ENCODE measurements at places on chromosomes 3 and 15.

DNA sequence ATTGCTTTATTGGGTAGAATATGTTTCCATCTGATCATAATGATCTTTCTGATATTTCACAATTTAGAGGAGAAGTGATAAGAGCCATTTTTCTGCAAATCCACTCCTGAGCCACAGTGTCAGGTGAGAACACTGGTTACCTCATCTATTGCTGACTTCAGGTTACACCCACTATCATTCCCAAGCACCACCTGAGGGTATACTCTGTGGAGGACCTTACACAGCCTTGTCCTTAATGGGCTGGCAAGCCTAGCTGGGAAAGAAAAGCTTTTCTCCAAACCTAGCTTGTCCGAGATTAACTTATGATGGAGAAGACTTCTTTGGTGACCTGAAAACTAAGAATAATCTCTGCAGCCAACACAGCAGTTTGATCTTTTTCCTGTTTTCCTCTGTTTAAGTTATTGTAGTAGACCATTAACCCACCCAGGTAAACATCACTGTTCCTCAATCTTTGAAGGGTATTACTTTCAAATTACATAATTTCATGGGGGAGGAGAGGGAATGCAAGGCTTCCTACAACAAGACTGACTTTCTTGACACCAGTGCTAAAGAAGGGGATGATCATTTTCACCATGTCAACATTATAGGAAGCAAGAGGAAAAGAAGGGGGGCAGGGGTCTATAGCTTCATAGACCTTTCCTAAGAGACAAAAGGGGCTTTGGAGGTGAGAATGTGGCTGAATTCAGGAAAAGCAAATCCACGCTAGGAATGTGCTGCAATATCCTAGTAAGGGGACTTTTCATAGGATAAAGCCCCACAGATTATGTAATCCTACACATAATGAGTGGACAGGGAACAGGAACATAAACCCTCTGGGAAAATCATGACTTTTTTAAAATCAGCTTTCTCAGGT lies 1.7 kb downstream of the NCEH1 start:
- DNase-seq, result no peak

GRCh38 chr3:39347586-39347876 lies 18.0 kb downstream of the CCR8 start:
- no peak for DNase-seq

DNA sequence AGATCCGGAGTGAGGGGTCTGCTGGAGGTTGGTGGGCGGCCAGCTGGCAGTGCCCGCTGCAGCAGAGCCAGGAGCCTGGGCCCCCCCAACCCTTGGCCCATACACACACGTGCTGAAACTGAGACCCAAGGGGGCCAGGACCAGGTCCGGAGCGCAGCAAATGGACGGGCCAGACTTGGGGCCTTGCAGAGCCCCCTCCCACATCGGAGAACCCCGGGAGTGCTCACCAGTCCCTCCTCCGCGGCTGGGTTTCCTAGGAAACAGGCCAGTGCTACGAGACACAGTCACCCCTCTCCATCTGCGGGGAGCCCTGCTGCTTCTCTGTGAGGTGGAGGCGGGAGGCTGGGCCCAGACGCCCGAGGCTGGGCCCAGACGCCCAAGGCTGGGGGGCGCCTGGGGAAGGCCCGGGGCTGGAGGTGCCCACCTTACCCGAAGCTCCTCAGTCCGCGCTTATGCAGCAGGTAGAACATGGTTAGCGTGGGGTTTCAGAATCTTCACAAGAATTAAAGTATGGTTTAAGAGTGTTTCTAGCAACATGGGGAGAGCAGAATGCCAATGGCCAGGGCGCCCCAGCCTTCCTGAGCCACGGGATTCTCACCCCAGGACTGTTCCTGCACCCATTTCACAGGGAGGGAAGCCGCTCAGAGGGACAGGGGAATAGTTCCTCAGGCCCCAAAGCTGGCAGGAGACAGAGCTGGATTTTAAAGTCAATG lies 135.0 kb upstream of the PRR20G start:
- DNase-seq, result no peak

GRCh38 chr3:55180161-55180560 lies 252.3 kb upstream of the LRTM1 start:
- DNase-seq, result no peak

DNA sequence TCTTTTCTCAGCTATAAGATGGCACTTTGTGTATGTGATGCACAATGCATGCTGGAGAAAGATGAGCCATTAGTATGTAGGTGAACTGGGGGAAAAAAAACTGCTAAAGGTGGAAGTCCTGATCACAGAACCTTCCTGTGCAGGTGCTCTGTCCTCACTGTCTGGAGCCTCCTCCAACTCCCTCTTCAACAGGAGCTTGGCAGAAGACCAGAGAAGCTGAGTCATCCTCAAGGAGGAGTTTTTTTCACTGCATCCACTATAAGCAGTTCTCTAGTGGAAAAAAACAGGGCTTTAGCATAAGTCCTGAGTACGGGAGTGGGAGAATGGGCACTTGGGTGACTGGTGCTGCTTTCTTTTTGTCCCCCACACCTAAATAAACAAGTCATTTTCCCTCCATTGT lies 168.4 kb upstream of the CADPS start:
- DNase-seq, result no peak

GRCh38 chr15:74352393-74352910 lies 15.0 kb downstream of the CYP11A1 start:
- no peak for DNase-seq

- DNase-seq, result peak; percentile 20
Observed at GRCh38 chr3:161069511-161070251, 35.5 kb downstream of the B3GALNT1 start.

GRCh38 chr3:21310161-21310560 lies 440.8 kb downstream of the ZNF385D start:
- DNase-seq, result no peak

DNA sequence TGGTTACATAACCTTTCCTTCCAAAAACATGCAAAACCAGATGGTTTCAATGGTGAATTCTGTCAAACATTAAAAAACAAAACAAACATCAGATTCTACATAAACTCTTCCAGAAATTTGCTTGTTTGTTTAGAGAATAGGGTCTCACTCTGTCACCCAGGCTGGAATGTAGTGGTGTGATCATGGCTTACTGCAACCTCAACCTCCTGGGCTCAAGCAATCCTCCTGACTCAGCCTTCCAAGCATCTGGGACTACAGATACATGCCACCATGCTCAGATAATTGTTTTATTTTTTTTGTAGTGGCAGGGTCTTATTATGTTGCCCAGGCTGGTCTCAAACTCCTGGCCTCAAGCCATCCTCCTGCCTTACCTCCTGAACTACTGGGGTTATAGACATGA lies 36.1 kb downstream of the FBXL2 start:
- DNase-seq, result no peak

DNA sequence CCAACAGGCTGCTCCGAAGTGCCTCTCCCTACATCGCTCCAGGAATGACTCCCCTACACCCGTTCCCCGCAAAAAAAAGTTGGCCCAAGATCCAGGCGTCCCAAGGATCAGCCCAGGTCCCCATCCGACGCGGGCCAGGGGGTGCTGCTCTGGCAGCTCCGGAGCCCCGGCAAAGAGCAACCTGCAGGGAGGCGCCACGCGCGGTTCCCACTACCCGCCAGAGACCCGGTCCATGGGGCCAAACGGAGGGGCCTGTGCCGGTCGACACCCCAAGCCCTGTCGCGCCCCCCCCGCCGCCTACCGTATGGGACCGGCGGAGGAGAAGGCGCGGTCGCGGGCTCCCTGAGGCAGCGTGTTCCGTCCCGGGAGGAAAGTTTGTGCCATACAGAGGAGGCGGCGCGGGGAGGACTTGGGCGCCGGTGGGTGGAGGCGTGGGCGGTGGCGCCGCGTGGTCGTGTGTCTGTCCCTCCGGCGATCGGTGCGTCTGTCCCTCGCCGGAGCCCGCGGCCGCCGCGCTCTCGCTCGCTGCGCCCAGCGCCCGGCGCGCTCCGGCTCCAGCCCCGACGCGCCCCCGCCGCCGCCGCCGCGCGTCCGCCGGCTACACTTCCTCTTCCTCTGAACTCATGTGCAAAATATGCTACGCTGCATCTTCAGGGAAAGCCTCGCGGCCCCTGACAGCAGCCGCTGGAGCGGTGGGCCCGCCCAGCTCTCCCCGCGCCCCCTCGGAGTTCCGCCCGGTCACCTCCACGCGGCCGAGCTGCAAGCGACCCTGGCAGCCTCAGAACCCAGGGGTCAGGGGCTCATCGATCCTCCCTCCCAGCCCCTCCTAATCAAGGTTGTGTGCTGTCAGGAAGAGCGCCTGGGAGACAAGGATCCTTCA lies at the start of gene RFTN1:
RFTN1 (minus strand) TSS at position 559 of the 880 bp plus-strand sequence. CDS start 19,830 bp downstream, outside the sequence.
- DNase-seq, result no peak

GRCh38 chr3:127077505-127078064 lies 94.7 kb downstream of the PLXNA1 start:
- DNase-seq, result no peak

GRCh38 chr15:50330921-50331320 lies 24.1 kb downstream of the GABPB1 start:
- DNase-seq, result no peak

DNA sequence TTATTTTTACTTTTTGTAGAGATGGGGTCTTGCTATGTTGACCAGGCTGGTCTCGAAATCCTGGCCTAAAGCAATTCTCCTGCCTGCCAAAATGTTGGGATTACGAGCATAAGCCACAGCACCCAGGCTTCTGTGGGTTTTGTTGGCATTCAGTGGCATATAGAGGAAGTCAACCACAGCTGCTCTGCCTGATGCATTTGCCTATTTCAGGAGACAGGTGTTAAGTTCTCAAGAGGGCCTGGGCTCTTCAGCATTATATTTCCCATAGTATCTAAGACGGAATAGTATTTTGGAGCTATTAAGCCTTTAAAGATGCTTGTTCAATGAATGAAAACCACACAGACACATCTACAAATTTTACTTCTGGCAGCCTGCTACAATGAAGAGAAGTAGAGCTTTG lies 73.5 kb upstream of the CSPG5 start:
- DNase-seq, result no peak

DNA sequence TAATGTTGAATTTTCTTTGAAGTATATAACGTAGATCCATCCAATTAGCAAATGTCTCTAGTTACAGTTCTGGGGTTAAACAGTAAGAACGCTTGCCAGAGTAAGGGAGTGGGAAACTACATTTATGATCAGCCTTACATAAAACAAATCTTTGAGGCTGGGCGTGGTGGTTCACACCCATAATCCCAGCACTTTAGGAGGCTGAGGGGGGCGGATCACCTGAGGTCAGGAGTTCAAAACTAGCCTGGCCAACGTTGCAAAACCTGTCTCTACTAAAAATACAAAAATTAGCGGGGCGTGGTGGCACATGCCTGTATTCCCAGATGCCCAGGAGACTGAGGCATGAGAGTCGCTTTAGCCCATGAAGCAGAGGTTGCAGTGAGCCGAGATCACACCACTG lies 50.1 kb upstream of the GATM start:
- no peak for DNase-seq

DNA sequence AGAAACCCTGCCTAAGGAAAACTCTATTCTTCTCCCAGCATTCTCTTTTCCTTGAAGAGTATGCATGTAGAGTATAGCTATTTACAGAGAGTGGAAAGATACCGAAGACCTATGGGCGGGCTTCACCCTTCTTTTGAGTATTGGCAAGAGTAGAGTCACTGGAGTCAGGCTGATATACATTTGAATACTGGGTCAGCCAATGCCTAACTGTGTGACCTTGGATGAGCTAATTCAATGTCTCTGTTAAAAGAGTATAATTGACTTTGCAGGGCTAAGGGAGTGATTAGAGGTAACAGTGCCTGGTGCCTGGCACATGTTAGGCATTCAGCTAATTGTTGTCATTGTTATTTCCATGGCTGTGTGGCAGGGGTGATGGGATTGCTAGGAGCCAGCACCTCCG lies 75.6 kb downstream of the TUSC7 start:
- DNase-seq, result no peak

- no peak for DNase-seq
Observed at GRCh38 chr3:156443079-156443478, 111.8 kb downstream of the SSR3 start.

DNA sequence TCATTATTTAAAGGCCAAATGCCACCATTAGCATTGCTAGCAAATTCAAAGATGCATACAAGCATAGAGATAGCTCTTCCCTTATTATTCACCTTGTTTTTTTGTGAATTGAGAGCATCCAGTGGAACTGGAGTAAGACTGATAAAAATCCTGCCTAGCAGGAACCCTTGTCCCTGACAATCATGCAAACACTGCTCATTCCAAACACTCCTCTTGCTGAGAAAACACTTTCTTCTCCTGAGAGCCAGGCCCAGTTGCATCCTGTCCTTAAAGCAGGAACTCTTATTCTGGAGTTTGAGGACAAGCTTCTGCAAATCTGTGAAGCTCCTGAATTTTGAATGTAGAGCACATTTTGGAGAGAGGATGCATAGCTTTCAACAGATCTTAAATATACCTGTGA lies 49.3 kb upstream of the KCNMB2 start:
- DNase-seq, result no peak

- no peak for DNase-seq
Observed at GRCh38 chr3:173789530-173790162, 392.1 kb downstream of the NLGN1 start.

- peak; percentile 40 for DNase-seq
Observed at GRCh38 chr15:71730277-71731144, 79.8 kb upstream of the NR2E3 start.

- peak; percentile 22 for DNase-seq
Observed at GRCh38 chr3:194671511-194671899, 486 bp downstream of the LSG1 start.

DNA sequence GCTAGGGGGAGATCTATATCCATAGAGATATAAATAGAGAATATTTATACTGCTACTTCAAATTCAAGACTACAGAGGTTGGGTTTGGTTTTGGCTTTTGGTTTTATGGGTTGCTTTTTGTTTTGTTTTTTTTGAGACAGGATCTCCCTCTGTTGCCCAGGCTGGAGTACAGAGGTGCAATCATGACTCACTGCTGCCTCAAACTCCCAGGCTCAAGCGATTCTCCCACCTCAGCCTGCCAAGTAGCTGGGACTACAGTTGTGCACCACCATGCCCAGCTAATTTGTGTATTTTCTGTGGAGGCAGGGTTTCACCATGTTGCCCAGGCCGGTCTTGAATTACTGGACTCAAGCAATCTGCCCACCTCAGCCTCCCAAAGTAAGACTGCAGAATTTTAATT lies 3.9 kb upstream of the UBL7 start:
- no peak for DNase-seq

DNA sequence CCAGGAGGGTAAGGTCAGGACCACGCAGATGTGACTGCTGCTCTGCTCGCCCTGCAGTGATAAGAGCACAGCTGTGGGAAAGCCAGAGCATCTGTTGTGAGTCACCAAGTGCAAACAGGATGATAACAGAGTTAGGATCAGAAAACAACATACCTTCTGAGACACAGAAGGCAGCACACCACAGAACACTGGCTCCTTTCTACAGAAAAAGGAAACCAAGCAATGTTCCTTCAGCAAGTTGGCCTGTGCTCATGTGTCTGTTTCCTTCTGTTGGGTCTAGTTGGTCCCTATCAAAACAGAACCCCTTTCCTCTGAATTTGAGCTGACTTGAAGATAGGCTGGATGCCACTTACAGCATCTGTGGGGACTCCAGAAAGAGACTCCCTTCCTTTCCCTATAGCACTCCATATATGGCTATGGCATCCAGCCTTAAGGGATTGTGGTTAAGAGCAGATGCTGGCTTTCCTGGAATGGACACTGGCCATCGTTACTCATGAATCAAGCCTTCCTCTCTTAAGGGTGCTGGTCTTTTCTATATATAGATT lies 440.7 kb upstream of the THBS1 start:
- DNase-seq, result no peak

- no peak for DNase-seq
Observed at GRCh38 chr3:151992326-151993041, 119.0 kb downstream of the SUCNR1 start.
